ENCODE measurements at places on chromosomes 11 and 22.

DNA sequence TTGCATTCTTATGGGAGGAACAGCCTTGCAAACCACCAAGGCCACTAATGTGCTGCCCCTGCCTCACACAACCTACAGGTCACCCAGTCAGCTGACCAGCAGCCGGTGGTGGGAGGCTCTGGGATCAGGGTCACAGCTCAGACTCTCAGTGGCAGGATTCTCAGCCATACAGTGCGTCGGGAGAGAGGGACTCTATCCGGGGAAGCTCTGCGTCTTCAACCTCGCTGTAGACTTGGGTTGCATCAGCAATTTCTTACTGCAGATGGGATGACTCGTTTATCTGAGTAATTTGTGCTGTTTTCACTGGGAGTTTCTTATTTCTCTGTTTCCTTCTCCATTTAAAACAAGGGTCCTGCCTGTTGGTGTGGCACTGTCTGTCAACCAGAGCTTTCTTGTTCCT, 257.7 kb downstream of the TBC1D22A start:
- no peak for DNase-seq

DNA sequence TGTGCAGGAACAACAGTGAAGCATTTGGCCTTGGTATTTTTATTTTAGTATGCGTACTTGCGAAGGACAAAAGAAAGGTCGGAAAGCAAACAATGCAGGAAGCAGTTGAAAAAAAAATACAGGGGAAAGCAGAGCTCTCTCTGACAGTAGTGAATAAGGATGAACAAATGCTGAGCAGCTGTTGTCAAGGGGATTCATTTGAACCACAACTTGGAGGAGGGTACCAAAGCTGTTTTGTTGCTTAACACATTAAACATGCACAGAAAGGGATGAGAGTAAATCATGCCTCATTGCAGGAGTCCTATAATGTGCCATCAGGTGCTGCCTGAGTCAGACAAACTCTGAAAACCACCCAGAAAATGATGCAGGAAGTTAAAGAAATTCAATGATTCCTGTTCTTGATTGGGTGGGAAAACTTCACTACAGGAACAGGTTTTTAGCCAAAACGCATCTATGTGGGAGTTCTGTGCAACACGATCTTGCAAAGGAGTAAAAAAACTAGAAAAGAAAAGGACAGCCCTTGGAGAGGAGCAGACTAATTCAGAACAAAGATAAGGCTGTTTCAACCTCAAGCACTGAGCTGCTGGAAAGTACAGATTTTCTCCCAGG, 2113.5 kb downstream of the LRRC4C start:
- no peak for DNase-seq

- no peak for DNase-seq
Observed at GRCh38 chr11:129930743-129931142, 35.4 kb upstream of the NFRKB start.

- no peak for DNase-seq
Observed at GRCh38 chr22:40679249-40679963, at the start of gene MCHR1. Gene MCHR1, plus strand, starts transcription at chr22:40679484. Its CDS starts 169 bp downstream, at chr22:40679653.

DNA sequence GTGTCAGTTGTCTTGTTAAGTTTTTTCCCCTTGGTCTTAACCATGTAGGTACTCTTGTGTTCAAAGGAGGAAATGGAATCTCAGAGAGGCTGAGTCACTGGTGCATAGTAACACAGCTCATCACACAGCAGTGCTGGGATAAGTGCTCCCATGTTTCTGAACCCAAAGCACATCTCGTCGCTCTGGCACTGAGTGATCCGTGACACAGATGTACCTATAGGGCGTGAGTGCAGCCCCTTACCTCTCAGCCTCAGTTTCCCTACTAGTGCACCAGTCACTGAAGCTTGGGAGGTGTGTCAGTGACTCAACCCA, 234.0 kb downstream of the ST3GAL4 start:
- no peak for DNase-seq

DNA sequence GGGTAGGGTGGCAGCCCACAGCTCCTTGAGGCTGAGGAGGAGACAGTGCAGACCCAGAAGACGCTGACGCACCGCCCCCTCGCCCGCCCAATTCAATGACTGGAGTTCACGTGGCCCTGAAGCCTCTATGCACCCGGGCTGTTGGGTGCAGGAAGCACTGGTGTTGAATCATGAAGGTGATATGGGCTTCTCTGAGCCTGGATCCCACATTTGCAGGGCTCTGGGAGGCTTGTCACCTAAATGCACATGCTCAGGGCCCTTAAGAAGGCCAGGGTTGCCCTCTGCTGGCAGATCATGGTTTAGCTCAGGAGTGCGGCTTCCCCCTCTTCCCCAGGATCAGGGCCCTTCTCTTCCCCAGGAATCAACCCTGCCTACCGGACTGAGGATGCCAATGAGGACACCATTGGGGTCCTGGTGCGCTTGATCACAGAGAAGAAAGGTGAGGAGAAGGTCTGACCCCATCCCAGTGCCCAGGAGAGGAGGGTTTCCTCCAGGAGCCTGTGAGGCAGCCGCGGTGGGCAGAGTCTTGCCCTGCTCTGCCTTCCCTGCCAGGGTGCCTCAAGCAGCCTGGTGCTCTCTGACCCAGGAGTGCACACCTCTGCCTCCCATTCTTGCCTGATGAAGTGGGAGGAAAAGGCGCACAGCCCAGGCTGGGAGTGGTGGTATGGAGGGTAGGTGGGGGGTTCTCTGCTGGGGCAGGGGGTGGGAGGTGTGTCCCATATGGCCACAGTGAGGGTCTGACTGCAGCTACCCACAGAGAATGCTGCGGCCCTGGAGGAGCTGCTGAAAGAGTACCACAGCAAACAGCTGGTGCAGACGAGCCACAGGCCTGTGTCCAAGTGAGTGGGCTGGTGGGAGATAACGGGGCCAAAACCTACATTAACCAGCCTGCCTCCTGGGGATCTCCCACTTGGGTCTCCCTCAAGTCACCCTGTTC, 17.5 kb downstream of the RELT start:
- DNase-seq = peak; percentile 30

DNA sequence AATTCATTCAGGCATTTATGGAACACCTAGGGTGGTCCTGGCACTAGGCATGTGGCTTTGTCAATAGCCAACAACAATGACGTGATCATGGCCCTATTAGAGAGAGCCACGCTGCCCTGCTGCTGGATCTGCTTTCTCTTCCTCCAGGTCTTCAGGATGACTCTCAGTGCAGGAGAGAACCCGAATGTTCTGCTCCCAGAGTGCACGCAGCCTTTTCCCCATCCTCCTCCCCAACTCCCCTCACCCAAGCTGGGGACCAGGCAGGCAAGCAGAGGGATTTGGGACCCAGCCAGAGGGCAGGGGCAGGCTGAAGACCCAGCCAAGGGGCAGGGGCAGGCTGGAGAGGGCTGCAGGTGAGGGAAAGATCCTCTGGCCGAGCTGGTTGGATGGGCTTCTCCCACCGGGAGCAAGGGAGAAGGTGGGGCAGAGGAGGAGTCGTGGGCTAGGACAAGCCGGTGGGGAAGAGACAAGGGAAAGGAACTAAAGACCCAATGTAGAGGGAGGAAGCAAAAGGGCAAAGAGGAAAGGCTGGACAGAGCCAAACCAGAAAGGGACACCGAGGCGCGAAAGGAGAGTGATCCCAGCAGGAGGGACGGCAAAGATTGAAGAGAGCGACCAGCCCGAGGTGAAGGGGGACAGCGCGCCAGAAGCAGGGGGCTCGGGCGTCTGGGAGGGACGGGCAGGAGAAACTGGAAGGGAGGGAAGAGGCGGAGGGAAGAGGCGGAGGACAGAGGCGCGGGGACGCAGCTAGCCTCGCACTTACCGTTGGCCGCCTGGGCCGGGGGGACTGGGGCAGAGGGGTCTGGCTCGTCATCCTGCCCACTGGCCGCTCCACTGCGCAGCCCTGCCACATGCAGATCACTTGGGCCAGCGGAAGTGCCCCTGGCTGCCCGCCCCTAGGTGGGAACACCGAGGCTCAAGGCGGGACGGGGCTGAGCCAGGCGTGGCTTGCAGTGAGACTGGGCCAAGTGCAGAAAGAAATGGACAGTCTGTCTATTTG, at the start of gene KCTD14:
KCTD14 (minus strand) TSS at position 880 of the 1,000 bp plus-strand sequence; CDS start at position 853, 27 bp downstream.
- DNase-seq = no peak

DNA sequence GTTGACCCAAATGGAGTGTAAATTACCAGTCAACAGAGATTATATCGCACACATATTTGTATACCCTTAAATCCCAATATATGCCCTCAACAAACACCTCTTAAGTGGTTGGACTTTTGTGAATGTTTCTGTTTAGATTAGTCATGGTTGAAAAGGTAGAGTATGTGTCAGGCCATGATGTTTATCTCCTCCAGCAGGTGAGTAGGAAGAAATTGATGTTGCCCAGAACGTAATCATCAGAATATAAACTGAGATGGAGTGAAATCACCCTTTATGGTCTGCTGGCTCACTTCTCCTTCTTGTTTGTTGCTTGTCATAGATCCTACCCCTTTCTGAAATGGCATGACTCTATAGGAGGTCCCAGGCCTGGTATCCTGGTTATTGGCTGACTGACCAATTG, 431.8 kb downstream of the ETS1 start:
- no peak for DNase-seq

- DNase-seq = no peak
Observed at GRCh38 chr22:48700180-48700565, 1127.5 kb downstream of the BRD1 start.

DNA sequence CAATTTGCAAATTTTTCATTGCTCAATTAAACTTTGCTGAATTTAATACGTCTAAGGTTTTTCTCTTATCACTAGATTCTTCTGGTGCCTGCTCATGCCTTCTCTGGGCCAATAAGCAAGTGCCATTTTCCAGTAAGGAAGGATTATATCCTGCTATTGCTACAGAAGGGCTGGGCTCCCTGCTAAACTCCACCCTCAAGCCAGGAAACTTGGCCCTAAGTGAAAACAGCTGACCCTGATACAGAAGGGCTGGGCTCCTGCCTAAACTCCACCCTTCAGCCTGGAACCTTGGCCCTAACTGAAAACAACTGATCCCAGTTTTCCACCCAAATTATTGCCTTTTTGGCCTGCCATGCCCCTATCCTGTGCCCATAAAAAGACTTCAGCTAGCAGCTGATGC, 385.3 kb downstream of the DYNC2H1 start:
- no peak for DNase-seq

DNA sequence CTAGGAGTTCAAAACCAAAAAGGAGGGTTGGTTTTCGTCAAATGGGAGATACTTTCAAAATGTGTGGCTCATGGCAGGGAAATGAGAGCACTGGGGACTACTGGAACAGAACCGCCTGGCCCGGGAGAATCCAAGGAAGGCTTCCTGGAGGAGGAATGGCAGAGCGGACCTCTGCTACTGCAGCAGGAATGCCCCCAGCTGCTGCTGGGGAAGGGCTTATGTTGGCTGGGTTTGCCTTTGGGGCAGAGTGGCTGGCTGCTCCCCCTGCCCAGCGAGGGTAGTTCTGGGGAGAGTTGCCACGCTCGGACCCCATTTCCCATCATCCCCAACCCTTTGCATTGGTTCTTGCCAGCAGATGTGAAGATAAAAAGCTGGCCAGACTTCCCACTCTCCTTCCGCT, 10.6 kb upstream of the APOBEC3A start:
- DNase-seq = no peak

- no peak for DNase-seq
Observed at GRCh38 chr22:43826142-43827002, 14.3 kb upstream of the EFCAB6 start.

- no peak for DNase-seq
Observed at GRCh38 chr11:112581747-112582146, 321.1 kb upstream of the PLET1 start.

DNA sequence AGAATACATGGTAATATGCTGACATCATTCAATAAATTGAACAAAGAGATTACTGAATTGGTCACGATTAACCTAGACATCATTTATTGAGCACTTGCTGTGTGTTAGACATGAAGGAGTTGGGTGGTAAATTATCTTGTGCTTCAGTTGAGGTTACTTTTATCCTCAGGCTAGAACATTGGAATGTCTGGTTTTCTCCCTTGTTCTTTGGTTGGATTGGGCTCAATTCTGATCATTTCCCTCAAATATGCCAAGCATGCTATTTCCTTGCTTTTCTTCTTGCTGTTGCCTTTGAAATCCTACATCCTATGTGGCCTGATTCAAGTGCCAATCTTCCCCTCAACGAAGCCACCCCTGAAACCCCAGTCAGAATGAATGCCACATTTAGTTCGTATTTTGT, 65.8 kb downstream of the DEUP1 start:
- DNase-seq = no peak

DNA sequence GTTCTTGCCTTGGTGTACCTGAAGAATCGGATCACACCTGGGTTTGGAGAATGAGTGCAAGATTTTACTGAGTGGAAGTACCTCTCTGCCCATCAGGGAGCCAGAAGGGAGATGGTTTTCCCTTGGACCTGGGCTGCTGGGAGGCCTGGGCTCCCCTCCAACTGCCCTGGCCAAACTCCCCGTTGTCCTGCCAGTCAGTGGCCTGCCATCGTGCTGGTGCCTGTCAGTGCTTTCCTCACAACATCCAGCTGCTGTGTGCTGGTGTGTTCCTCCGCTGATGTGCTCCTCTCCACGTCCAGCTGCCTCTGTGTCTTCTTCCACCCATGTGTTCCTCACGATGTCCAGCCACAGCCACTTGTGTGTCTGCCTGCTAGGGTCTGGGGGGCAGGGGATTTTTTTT, 87.9 kb upstream of the CLPB start:
- no peak for DNase-seq

DNA sequence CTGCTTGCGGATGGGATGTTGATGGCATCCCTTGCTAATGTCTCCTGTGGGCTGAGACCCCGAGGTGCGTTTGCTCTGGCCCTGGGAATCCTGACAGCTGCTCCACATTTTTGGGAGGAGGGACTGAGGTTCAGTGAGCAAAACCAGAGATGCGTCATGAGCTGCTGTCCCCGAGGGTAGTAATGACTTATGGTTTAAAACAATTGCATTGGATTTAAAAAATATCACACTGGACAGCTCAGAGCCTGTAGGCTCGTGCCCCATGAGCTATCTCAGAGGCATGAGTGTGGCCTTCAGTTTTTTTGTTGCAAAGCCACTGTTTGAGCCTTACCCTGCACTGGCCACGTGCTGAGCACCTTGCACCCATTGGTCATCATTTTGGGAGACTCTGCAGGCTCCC, 20.9 kb upstream of the PARVG start:
- no peak for DNase-seq

DNA sequence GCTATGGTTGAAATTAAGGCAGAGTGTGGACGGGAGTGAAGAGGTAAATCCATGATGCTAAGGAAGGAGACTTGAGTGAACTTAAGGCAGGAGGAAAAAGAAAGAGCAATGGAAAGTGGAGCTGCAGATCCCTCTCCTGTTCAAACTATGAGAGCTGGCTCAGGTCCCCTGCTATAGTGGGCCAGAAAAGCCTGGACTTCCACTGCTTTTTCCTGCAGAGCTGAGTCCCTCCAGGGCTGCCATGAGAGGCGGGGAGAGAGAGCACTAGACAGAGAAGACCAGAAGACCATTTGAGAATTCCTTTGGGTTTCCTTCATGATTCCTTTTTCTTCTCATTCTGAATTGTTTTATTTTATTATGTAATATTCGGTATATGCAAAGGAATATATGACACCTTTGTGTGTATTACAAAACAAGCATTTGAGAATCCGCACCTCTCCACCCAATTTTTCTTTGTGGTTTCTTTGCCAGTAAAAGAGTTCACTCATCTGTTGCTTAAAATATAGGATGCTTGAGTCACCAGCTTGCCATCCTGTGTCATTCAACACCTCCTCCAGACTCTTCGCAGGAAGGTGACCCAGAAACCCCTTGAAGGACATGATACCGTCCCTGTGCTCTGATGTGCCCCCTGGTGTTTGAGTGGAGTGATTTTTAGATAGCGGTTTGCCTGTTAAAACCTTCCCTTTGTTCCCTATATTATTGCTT, 24.4 kb downstream of the SREBF2 start:
- peak; percentile 42 for DNase-seq
